ENCODE measurements at places on chromosomes 2 and 18.

- no peak for DNase-seq
Observed at GRCh38 chr2:34099377-34099776, 500.3 kb upstream of the FAM98A start.

DNA sequence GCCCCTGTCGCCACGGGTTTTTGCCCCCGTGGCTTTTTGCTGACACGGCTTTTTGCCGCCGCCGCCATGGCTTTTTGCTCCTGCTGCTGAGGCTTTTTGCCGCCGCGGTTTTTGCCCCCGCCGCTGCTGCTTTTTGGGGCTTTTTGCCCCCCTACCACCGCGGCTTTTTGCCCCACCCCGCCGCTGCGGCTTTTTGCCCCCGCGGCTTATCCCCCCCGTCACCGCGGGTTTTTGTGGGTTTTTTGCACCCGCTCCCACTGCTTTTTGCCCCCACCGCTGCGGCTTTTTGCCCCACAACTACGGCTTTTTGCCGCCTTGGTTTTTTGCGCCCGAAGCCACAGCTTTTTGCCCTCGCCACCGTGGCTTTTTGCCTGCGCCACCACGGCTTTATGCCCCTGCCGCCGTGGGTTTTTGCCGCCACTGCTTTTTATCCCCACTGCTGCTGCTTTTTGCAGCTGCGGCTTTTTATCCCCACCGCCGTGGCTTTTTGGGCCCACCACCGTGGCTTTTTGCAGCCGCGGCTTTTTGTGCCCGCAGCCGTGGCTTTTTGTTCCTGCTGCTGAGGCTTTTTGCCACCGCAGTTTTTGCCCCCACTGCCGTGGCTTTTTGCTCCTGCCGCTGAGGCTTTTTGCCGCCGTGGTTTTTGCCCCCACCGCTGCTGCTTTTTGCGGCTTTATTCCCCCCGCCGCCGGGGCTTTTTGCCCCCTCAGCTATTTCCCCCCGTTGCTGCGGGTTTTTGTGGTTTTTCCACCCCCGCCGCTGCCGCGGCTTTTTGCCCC is 2798.0 kb upstream of the TEKT4 start:
- no peak for DNase-seq

DNA sequence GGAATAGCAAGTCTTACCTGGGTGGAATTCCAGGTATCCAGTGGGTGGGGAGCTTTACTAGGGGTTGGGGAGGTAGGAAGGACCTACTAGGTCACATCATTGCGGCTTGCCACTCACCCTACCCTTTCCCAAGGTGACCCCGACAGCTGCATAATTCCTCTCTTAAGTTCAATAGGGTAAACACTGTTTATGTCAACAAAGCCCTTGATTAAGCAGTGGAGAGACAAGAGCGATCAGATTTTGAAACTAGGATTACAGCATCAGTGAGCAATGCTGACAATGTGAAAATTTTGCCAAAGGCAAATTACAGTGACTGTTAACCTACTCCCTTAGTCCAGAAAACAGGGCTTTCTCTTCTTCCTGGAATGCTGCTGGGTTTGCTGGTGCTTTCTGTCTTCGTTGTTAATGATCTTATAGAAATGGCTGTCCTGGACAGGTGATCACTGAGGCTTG is 14.5 kb downstream of the SLC19A3 start:
- no peak for DNase-seq

GRCh38 chr18:61001138-61001537 is 332.1 kb upstream of the CDH20 start:
- DNase-seq = no peak

GRCh38 chr2:149648282-149649030 is 60.9 kb upstream of the MMADHC start:
- DNase-seq = no peak

GRCh38 chr2:133342286-133343017 is 225.8 kb downstream of the NCKAP5 start:
- DNase-seq = no peak

DNA sequence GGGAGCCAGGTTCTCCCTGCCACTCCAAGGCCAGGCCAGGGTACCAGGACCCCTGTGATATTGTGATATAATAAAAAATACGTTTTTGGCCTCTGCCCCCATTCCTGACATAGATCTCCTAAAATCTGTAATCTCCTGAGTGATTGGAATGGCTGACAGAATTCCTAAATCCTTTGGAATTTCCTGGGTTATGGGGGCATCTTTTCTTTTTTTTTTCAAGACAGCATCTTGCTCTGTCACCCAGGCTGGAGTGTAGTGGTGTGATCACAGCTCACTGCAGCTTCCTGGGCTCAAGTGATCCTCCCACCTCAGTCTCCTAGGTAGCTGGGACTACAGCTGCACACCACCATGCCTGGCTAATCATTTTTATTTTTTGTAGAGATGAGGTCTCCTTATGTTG is 26.2 kb upstream of the TUBB6 start:
- DNase-seq = no peak

- DNase-seq = no peak
Observed at GRCh38 chr2:197477797-197478196, 21.8 kb downstream of the HSPD1 start.

DNA sequence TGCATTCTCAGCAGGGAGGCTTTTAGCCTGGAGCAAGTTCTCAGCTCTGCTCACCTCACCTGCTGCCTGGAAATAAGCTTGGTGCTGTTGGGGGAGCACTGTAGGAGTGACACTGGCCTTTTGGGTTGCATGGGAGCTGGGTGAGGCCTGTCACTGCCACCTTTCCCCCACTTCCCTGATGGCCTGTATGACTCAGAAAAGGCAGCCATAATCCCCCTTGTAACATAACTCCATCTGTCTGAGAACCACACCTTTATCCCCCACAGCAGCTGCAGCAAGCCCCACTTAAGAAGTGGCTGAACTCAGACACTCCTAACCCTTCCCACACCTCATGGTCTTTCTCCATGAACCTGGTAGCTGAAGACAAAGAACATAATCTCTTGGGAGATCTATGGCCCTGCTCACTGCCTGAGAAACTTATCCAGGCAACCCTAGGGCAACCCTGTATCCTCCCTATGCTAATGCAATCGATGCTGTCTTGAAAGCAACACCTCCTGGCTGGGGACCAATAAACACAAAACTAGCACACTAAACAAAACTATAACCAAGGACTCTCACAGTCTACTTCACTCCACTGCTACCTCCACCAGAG is 258.9 kb upstream of the OSR1 start:
- no peak for DNase-seq

DNA sequence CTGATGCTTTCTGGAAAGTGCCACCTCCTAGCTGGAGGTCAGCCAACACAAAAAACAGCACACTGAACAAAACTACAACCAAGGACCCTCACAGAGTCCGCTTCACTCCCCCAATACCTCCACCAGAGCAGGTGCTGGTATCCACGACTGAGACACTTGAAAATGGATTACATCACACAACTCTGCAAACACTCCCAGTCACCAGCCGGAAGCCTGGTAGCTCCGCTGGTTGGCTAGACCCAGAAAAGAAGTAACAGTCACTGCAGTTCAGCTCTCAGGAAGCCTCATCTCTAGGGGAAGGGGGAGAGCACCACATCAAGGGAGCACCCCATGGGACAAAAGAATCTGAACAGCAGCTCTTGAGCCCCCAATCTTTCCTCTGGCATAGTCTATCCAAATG is 175.4 kb downstream of the LCLAT1 start:
- DNase-seq = no peak

DNA sequence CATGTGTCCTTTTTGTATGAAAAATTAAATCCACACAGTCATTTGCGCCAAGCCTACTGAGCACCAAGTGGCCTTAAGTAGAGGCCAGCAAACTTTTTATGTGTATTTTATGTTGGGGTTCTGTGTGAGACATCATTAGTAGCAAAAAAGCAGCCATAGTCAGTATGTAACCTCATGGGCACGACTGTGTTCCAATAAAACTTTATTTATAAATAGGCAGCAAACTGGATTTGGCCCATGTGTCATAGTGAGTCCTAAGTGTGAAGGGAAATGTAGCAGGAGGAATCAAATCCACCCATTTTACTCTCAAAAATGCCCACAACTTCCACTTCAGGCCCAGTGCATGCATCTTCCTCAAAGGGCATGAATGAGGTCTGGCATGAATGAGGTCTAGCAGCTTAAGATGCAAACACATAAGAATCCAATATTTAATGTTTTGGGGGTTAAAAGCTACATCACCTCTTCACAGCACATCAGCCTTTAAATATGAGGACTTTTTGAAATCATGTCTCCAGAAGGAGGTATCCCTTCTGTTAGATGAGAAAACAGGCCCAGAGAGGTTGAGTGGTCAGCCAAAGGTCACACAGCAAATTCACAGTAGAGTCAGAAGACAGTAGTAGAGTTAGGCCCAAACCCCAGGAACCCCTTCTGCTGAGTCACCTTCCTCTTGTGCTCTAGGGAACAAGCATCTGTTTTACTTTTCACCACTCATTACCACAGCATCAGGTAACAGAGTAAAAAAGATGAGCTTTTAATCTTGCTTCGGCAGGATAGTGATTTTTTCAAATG is 45.6 kb downstream of the MREG start:
- DNase-seq = no peak
